ENCODE measurements at places on chromosomes 2 and 18.

DNA sequence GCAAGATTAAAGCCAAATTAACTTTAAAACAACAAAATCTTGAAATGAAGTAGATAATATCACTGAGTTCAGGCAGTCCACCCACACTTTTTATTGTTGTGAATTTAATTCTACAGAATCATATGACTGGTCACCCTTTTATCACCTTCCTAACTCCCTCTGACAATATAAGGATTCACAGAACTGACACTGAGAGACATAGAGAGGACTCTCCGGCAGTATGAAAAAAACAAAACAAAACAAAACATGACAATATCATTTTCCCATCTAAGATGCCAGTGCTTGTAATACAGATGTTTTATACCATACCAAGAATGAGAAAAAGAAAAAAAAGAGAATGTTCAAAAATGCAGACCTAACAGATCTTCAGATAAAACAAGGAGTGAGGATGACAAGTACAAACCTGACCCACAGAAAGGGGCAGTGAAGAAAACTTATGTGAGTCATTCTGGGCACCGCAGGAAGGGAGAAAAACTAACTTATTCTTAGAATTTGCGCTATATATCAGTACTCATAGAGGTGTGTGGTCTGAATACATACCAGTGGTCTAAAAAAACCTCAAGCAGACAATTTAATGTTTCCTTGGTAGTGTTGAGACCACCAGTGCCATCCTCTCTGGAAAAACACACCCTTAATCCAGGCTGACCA, 136.6 kb downstream of the ZAP70 start:
- DNase-seq, result no peak

DNA sequence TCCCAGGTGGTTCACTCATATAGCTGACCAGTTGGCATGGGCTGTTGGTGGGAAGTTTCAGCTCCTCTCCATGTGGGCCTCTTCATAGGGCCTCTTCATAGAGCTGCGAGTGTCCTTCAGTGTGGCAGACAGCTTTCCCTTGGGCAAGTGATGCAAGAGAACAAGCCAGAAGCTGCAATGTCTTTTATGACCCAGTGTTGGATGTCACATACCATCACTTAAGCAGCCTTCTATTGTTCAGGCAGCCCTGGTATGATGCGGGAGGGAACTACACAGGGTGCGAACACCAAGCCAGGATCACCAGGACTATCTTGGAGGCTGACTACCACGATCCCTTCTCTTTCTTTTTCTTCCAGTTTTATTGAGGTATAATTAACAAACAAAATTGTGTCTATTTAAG, 126.5 kb upstream of the ITGA6 start:
- DNase-seq, result no peak

GRCh38 chr2:239370876-239371725, 29.7 kb downstream of the HDAC4 start:
- no peak for DNase-seq

DNA sequence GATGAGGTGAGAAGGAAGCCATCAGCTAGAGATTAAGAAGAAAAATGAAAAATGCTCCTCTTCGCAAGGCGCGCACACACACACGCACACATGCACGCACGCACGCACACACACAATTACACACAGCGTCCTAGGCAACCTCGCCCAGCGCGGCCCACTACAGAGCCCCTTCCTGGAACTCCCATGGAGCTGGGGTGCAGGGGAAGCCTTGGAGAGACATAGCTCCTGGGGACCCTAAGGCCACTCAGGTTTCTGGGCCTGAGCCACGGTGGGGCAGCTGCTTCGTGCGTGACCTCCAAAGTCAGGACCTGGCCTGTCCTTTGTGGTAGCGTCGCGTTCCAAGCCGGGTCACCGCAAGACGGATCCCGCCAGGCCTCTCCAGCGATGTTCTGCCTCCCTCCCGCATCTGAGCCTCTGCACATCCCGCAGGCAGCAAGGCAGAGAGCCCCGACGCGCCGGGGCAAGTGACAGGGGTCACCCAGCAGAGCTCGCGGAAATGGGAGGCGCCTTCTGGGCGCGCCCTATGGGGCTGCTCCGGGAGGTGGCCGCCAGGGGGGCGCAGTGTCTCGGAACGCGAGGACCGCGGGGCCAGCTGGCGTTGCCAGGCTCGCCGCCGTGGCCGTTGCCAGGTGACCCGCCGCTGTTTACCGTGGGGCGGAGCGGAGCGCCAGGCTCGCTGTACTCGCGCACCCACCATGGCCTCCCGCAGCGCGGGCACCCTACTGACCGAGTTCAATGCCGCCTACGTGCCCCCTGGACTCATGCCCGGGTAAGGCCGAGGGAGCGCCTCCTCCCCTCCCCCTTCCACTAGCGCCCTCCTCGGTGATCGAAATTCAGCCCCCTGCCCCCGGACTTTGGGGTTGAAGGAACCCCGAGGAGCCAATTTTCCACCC, 79.0 kb downstream of the CIB4 start:
- DNase-seq, result no peak

GRCh38 chr18:13712400-13713131, 13.8 kb downstream of the FAM210A start:
- no peak for DNase-seq

- no peak for DNase-seq
Measured at GRCh38 chr2:109266998-109267854, 138.2 kb downstream of the SH3RF3 start.

Measured in stimulated activated CD8-positive, alpha-beta memory T cell treated with anti-CD3 and anti-CD28 coated beads, Interleukin-15, amount 100 ng/mL, for 4 hours (primary cell).